G401 (cell line): ENCODE measurements at places on chromosomes 7 and 10. TPM values are rescaled to one million over a fixed set of nuclear protein-coding genes. Genes with fewer than 3 reads are reported as not detected.

GRCh38 chr7:114889646-114890285 lies 32.1 kb upstream of the MDFIC start:
- DNase-seq: no peak

Gene SLC18A3
- not detected in 2 replicates for total RNA-seq

Gene PPP1R17
- not detected in 2 replicates for total RNA-seq

Gene TSPAN15
- 10.2 and 14.6 TPM in 2 replicates for total RNA-seq

Gene PLXDC2
- total RNA-seq: not detected in 2 replicates

DNA sequence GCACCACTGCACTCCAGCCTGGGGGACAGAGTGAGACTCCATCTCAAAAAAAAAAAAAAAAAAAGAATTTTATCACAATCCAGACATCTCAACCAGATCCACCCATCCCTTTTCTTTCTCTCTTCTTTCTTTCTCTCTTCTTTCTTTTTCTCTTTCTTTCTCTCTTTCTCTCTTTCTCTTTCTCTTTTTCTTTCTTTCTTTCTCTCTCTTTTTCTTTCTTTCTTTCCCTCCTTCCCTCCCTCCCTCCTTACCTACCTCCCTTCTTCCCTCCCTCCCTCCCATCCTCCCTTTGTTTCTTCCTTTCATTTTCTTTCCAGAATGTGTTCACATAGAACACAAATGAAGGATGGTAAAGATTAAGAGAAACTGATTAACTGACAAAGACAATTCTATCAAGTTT lies 18.1 kb upstream of the HOXA13 start:
- no peak for DNase-seq
